Activated T-cell treated with anti-CD3 and anti-CD28 coated beads, Interleukin-2, amount 50 U/mL, for 72 hours (primary cell): ENCODE measurements at places on chromosomes 5 and 9.

DNA sequence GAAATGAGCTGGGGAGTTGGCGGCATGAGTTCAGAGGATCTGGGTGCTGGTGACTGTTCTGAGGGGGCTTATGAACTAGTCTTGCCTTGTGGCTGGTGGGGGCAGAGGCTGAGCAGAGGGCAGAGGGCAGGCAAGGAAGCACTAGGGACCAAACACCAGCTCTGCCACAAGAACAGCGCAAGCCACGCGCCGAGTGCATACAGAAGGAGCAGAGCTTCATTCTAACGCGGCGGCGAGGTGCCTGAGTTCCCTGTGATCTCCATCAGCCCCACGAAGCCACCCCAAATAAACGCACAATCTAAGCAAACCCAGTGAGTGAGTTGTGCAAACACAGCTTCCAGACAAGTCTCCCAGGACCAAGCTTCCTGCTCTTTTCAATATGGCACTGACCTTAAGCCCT lies 110.6 kb upstream of the ALDH1B1 start:
- no peak for DNase-seq

DNA sequence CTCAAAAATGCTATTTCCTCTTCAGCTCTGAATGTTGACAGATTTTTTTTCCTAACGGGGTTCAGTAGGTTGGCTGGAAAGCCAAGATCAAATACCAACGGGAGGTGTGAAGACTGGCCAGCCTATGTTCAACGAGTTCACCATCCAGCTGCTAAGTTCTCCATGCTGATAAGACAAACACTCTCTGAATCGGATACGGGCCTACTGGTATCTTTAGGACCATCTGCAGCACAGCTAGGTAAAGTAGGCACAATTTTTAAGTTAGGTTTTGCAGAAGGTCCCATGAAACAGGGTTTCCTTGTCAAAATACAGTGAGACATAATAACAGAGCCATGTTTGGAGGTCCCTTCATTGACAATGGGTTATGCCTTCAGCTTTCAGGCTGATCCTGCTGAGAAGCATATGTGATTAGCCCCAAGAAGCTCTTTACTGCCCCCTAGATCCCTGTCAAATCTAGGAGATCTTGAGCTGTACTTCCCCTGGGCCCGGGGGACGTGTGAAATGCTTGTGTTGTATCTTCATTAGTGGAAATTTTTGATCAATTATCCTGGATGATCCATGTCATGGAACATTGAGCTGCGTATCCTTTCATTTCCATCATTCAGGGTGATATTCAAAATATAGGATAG lies 60.6 kb downstream of the PGM5 start:
- no peak for DNase-seq

- no peak for DNase-seq
These were observed 13.0 kb downstream of the SH2D3C start for GRCh38 chr9:127765418-127765817.

- no peak for DNase-seq
These were observed 72.1 kb upstream of the SEMA6A start for GRCh38 chr5:116646611-116647289.

DNA sequence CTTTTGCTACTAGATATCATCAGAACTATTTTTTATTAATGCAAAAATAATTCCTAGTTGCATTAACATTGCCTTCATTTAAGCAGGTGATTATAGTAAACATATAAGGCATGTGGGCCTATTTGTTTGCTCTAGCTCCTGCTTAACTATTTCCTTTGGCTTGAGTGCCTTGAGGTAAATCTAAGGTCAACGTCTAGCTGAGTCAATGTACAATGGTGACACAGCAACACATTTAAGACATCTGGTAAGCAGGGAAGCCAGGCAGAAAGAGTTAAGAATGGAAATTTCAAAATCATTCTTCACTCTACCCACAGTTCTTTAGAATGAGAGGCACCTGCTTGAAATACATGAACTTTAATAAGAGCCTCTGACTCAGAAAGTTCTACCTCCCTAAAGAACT lies 111.9 kb upstream of the FST start:
- no peak for DNase-seq
